Caco-2 (cell line): ENCODE measurements at places on chromosomes 13 and 19. TPM values are rescaled to one million over a fixed set of nuclear protein-coding genes. Genes with fewer than 3 reads are reported as not detected.
A peak's percentile ranks its signal among the peaks of the same experiment; 100 is the strongest.

NFIX gene
- 0.35 and 0.82 TPM in 2 replicates for total RNA-seq

- no peak for DNase-seq
Measured at GRCh38 chr13:26406791-26407190, 150.7 kb upstream of the WASF3 start.

ALOX5AP gene
- 0.37 and 1.1 TPM in 2 replicates for total RNA-seq

DNA sequence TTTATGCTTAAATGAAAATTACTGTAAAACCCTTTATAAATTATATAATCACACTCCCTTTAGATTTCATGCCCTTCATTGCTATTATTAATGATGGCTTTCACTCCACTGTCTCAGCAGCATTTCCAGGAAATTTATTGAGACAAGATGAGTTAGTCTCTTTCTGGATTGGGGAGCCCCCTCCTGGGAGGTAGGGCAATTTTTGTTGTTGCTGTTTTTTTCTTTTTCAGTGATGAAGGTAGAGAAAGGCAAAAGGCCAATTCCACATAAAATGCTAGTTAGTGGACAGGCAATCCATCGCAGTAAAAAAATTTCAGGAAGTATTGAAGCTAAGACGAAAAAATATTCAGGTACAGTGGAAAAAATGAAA lies 80.2 kb downstream of the TEX26 start:
- DNase-seq = no peak

DNA sequence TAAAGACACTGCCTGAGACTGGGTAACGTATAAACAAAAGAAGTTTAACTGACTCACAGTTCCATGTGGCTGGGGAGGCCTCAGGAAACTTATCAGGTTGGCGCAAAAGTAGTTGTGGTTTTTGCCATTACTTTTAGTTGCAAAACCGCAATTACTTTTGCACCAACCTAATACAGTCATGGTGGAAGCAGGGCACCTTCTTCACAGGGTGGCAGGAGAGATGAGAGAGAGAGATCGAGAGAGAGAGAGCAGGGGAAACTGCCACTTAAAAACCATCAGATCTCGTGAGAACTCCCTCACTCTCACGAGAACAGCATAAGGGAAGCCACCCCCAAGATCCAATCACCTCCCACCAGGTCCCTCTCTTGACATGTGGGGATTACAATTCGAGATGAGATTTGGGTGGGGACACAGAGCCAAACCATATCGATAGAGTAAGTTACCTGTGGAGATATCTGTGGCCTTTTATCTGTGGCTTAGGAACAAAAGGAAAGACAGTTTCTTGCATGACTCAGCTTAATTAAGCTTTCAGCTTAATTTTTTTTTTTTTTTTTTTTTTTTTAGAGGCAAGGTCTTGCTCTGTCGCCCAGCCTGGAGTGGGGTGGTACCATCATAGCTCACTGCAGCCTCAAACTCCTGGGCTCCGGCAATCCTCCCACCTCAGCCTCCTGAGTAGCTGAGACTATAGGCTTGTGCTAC lies 7.6 kb upstream of the CABP5 start:
- DNase-seq = no peak

GRCh38 chr19:47663435-47663910 lies 49.7 kb upstream of the EHD2 start:
- DNase-seq = peak; percentile 77

RDH8 gene
- not detected in 2 replicates for total RNA-seq

DNA sequence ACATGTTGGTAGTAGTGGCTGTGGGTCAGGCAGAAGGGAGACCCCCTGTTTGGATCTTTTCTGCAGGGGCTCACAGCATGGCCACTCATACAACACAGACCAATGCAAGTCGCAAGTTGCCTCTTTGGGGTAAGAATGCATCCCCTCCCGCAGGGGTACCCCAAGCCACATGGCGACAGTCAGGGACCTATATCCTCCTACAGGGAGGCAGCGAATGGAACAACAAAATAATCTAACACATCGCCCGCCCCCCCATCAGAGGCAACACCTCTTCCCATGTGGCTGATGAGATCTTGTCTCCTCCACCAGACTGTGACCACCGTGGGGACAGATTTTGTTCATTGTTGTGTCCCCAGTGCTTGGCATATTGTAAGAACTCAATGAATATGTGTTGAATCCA lies 40.7 kb upstream of the PNMA8B start:
- no peak for DNase-seq

GRCh38 chr13:113633485-113633873 lies 24.5 kb downstream of the ATP4B start:
- DNase-seq = no peak

GRCh38 chr13:59890054-59890453 lies 273.7 kb downstream of the DIAPH3 start:
- no peak for DNase-seq

MCF2L gene
- 22.1 and 24.4 TPM in 2 replicates for total RNA-seq

GRCh38 chr13:100203696-100204367 lies 114.9 kb downstream of the PCCA start:
- no peak for DNase-seq

ZNF556 gene
- total RNA-seq = 0.57 and 0.93 TPM in 2 replicates

GRCh38 chr13:111852725-111853518 lies 214.0 kb upstream of the SOX1 start:
- DNase-seq = no peak

ARL11 gene
- not detected in 2 replicates for total RNA-seq

- DNase-seq = peak; percentile 61
Measured at GRCh38 chr19:14114854-14115253, 2.7 kb downstream of the PRKACA start.

GRCh38 chr13:77213644-77214043 lies 113.2 kb downstream of the MYCBP2 start:
- DNase-seq = no peak

GRCh38 chr19:3782330-3782729 lies 3.9 kb downstream of the MATK start:
- no peak for DNase-seq

- DNase-seq = no peak
Measured at GRCh38 chr13:112057736-112058518, 9.0 kb upstream of the SOX1 start.

DNA sequence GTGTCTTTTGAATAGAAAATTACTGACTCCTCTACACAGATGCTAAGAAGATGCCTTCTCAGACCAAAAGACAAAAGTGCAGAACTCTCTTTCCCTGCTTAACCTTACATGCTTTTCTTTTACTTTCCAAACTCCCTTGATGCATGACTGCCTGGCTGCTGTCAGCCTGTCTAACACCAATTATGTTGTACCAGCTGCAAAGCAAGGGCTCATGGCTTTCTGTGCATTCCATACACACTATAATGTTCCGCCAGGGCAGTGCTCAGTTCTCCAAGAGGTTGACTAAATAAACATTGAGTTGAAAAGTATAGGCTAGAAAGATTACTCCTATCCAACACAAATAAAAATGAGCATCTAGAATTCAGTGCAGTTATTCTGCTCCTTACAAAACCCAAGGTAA lies 330.4 kb upstream of the NBEA start:
- DNase-seq = no peak

DNA sequence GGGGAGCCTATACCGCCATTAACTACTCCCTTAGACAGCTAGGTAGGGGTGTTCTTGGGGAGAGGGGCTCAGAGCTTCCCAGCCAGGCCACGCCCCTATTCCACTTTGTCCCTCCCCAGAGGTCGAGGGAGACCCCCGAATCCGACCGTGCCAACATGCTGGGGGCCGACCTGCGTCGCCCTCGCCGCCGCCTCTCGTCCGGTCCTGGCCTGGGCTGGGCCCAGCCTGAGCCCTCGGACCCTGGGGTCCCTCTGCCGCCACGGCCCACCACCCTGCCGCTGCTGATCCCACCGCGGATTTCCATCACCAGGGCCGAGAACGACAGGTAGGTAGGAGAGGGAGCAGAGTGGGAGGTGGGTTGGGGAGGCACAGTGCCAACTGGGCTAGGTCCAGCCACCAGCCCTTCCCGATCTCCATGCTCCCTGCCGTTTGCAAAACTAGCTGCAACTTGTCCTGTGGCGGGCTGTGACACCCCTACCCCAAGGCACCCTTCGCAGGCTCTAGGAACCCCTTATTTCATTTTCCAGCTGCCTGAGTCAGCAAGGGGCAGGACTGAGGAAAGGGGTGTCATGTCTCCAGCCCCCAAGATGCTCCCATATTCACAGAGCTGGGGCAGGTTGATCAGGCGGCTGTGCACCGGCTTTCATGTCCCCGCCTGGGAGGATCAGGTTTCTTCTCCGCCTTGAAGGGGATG lies 2.6 kb upstream of the PDE4A start:
- no peak for DNase-seq

DNA sequence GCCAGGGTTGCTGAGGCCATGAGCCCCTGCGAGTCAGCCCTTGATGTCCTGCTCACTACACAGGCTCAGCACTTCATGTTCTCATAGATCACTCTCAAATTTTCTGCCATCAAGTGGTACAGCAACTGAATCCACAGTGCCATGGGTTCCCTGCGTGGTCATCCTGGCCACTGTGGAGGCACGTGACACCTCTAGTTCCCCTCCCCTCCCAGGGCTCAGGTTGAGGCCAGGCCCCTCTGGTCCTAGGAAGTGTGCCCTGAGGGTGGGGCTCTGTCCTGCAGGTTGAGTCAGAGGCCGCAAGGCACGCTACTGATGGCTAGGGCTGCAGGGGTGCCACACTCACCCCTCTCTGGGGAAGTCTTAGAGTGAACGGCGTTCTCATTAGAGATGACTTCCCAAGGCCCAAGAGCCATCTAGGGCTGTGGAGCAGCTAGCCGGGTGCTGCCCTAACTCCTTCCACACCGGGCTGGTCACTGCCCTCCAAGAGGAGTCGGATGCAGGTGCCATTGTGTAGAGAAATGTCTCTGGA lies 39.8 kb upstream of the TPM4 start:
- no peak for DNase-seq

DNA sequence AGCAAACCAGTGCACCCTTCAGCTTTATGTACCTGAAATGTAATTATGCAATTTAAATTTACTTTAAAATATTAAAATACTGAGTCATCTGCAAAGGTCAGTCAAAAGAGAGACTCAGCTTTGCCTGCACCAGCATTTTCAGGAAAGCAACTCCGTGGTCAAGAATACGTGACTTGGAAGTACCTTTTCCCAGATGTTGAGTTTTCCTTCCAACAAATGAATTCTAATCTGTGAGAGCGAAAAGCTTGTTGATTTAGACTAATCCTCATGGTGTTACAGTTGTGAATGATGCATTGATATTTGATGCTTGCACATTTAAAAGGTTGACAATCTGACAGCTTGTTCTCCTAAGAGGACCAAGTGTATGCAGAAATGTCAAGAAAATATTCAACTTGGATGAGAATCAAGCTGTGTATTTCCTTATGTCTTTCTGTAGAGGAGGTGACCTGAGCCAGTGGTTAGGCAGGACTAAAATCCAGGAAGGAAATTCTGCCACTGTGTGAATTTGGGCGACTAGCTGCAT lies 270.4 kb downstream of the ABCC4 start:
- no peak for DNase-seq

DNMT1 gene
- 144 and 171 TPM in 2 replicates for total RNA-seq

ZNF524 gene
- 10.8 and 11.1 TPM in 2 replicates for total RNA-seq

DNA sequence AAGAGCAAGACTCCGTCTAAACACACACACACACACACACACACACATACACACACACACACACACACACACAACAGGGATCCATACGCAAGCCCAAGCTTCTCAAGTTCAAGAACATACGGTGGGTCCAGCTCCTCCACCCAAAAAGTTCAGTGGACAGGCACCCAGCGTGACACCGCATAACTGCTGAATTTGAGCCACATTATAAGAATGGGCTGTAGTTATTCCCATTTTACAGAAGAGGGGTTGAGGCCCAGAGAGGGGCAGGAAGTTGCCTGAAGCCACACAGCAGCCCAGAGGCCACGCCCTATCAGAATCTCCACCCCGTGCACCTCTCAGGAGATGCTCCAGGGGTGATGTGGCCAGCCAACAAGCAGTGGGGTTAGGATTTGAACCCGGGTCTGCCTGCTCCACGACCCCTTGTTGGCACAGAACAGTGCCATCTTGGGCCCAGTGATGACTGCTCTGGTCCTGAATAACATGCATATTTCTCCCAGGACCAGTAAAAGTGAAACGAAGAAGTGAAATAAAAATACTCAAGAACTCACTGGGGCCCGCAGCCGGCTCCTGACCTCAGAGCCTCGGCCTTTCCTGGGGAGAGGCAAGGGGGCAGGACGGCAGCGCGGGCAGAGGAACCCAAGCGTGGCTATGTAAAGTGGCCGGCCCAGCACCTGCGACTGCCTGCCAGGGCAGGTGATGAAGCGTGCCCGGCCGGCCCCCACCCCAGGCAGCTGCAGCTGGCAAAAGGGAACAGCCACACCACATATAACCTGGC lies 61.9 kb downstream of the AP1M1 start:
- no peak for DNase-seq

DNA sequence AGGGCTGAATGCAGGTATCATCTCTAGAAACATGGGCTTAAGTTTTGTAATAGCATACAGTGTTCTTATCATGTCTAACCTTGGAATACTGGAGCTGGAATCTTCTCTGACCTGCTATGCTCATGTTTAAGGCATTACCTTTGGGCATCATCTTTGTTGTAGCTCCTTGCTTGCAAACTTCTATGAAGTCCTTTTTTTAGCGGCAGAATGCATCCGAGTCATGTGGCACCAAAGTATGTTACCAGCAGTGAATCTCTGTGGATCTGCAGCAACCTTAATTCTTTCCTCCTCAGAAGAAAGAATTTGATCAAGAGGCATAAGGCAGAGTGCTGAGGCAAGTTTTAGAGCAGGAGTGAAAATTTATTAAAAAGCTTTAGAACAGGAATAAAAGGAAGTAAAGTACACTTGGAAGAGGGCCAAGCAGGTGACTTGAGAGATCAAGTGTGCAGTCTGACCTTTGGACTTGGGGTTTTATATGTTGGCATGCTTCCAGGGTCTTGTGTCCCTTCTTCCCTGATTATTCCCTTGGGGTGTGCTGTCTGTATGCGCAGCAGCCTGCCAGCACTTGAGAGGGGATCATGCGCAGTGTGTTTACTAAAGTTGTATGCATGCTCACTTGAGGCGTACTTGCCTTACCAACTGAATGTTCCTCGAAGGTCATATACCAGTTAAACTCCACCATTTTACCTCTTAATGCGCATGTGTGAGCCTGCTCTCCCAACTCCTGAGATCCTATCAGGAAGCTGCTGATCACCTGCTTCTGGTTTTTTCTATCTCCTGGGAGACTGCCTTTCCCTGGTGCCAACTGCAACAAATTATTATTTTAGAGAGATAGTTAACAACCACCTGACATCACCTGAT lies 115.5 kb downstream of the LACC1 start:
- no peak for DNase-seq
